ENCODE measurements at places on chromosomes 11 and 22. TPM values are rescaled to one million over a fixed set of nuclear protein-coding genes. Genes with fewer than 3 reads are reported as not detected.

The THRSP gene
- total RNA-seq, result not detected

DNA sequence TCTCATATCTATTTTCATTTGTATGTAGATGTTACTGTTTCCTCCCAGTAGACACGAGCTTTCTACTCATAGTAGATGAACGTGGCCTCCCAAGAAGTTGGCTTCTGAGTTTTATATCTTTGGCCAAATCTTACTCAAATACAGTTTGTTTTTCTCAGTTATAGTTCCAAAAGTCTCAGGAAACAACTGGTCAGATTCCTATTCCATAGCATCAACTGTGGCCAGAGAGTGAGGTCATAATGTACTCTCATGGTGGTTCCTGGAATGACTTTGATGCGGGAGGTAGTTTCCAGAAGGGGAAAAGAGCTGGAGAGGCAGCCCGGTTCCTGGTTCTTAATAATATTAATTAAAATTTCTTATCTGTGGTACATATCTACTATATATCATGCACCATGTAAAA, 77.3 kb downstream of the SLC17A6 start:
- no peaks in the 10 kb centered on the region for H3K4me1 ChIP-seq
- no peak for DNase-seq
- no peaks in the 10 kb centered on the region for H3K36me3 ChIP-seq
- H3K27me3 ChIP-seq, result no peaks in the 10 kb centered on the region
- H3K4me3 ChIP-seq, result no peak overlapping the region

DNA sequence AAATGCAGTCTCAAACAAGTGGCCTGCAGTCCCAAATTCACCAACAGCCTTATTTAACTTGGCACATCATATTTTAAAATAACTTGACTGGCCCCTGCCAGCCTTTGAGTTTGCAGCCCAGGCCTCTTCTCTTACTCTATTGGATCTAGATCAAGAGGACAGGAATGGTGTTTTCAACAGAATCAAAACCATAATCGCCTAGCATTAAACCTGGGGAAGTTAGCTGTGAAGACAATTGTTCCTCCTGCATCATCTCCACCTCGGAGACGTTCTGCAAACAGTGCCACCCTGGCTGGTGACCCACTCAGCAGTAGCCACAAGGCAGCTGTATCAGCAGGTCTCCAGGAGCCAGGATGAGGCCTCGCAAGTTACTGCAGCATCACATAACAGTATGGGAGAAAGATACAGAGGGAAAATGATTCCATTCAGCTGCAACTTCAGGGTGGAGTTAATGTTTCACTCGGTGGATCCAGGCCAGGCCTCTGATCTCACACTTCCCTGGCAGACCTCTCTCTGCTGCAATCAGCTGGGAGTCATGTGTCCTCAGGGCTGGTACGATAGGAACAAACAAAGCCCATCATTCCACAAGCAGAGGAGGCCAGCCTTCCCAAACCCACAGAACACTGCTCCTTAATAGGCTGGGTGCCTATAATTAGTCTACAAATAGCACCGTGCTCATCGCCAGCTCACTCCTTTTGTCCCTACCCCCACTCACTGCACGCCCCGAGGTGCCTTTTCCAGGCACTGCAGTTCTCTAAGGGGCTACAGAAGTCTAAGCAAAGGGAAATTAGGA, 18.6 kb upstream of the SCN2B start:
- H3K27ac ChIP-seq, result peak overlapping the region; percentile 63
- H3K4me3 ChIP-seq, result no peak overlapping the region
- peak; percentile 82 for DNase-seq
- no peaks in the 10 kb centered on the region for H3K36me3 ChIP-seq
- peaks cover 3% of the 10 kb centered on the region for H3K4me1 ChIP-seq

The TRMT112 gene
- 237 TPM for total RNA-seq

The APOBEC3H gene
- not detected for total RNA-seq

GRCh38 chr11:109222761-109223160, 199.2 kb upstream of the C11orf87 start:
- H3K27ac ChIP-seq, result no peak overlapping the region
- DNase-seq, result no peak
- no peaks in the 10 kb centered on the region for H3K36me3 ChIP-seq
- no peak overlapping the region for H3K4me3 ChIP-seq

DNA sequence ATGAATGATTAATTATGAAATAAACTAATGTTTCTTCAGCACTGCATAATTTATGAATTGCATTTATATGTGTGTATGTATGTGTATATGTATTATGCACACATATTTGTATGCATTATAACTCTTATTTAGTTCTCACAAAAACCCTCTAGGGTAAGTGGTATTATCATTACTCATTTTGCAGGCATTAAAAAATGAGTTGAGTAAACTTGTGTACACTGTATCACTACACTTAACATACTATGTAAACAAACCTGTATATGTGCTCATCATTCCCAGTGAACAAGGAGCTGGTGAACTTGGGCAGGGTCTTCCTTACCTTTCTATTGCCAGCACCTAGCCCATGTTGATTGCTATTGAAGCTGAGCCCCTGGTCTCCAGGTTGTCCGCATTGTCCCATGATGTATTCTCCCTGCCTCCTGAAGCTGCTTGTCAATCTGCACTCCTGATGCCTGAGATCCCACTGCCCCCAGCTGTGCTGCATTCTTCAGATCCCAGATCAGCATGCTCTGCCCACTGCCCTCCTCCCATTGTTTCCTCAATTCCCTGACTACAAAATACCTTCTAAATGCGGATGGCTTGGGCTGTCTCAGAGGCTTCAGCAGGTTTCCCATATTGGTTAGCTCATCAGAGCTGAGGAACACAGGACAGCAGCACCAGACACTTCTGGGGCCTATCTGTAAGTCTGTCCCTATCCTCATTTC, 267.9 kb upstream of the SESN3 start:
- peaks cover 7% of the 10 kb centered on the region for H3K4me1 ChIP-seq
- DNase-seq, result no peak
- H3K36me3 ChIP-seq, result no peaks in the 10 kb centered on the region
- H3K27me3 ChIP-seq, result no peaks in the 10 kb centered on the region
- no peak overlapping the region for H3K4me3 ChIP-seq

DNA sequence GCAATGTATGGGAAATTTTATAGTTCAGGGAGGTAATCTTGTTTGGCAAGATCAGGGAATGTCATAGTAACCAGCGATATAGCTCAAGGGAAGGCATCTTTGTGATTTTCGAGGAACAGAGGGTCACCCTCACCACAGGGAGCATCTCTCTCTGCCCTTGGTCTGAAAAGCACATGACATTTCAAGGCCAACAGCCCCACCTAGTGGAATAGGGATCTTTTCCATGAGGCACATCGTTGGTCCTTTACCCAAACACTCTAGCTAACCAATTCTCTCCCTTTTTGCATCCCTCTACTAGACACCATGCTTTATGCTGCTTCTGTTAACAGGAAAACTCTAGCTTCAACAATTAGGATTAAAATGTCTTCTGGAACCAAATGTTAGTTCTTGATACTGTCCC, 179.0 kb downstream of the GRM5 start:
- H3K36me3 ChIP-seq, result no peaks in the 10 kb centered on the region
- DNase-seq, result no peak
- H3K27me3 ChIP-seq, result no peaks in the 10 kb centered on the region

The TMEM132A gene
- total RNA-seq, result 14.9 TPM

DNA sequence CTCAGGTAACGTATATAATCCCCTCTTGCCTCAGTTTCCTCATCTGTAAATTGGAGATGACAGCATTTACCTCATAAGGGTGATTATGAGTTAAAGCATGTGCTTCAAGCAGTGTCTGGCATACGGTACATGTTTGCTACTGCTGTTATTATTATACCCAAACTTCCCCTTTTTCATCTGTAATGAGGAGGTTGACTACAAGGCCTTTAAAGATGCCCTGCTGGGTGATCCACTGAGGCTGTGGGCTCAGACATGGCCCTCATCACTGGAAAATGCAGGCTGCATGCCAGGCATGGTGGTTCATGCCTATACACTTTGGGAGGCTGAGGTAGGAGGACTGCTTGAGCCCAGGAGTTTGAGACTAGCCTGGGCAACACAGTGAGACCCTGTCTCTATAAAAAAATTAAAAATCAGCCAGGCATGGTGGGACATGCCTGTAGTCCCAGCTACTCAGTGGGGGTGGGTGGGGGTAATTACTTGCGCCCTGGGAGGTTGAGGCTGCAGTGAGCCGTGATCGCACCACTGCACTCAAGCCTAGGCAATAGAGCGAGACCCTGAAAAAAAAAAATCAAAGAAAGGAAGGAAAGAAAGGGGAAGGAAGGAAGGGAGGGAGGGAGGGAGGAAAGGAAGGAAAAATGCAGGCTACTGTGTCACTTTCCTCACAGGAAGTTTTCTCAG, 4.3 kb downstream of the PIK3IP1 start:
- peaks cover 5% of the 10 kb centered on the region for H3K4me1 ChIP-seq
- no peaks in the 10 kb centered on the region for H3K27me3 ChIP-seq
- no peak for DNase-seq
- H3K4me3 ChIP-seq, result no peak overlapping the region
- peak overlapping the region; percentile 92 for H3K27ac ChIP-seq

The OR51M1 gene
- not detected for total RNA-seq

GRCh38 chr22:49202226-49202625, 625.4 kb downstream of the BRD1 start:
- H3K36me3 ChIP-seq, result no peaks in the 10 kb centered on the region
- H3K4me1 ChIP-seq, result no peaks in the 10 kb centered on the region

The POU2AF3 gene
- 1.5 TPM for total RNA-seq

DNA sequence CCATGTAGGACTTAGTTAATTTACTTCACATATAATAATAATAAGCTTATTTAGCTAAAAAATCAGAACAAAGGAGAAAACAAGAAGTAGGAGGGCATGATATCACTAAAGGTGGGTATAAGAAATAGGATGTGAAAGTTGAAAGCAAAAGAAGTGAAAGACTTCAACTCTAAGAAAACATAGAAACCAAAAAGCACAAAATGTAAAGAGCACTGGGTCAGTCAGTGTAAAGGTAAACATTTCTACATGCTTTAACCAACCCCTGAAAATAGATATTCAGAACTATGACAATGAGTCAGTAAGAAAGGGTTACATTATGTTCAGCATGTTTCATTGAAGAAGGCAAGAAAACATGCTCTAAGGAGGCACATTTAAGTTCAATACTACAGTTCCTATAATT, 298.8 kb downstream of the SWAP70 start:
- no peak for DNase-seq
- no peaks in the 10 kb centered on the region for H3K27me3 ChIP-seq
- no peak overlapping the region for H3K4me3 ChIP-seq
- no peak overlapping the region for H3K27ac ChIP-seq

DNA sequence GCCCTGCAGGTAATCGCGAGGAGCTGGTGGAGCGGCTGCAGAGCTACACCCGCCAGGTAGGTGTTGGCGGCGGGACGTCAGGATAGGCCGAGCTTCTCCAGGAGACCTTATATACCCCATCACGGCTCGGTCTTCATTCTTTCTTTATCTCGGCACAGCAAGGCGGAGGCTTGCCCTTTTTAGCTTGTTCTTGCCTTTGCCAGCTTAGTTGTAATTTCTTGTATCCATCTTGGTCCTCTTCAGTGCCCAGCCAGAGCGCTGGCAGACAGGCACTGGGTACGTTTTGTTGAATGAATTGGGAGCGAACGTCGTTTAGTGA, 459 bp downstream of the SF3B2 start:
- H3K4me3 ChIP-seq, result peak overlapping the region; percentile 82
- no peaks in the 10 kb centered on the region for H3K36me3 ChIP-seq
- DNase-seq, result no peak
- peak overlapping the region; percentile 90 for H3K27ac ChIP-seq
- H3K4me1 ChIP-seq, result peaks cover 15% of the 10 kb centered on the region

- H3K36me3 ChIP-seq, result no peaks in the 10 kb centered on the region
- no peak overlapping the region for H3K27ac ChIP-seq
- no peaks in the 10 kb centered on the region for H3K27me3 ChIP-seq
- no peak for DNase-seq
These were observed 10.1 kb downstream of the SLC5A1 start for GRCh38 chr22:32052936-32053791.

DNA sequence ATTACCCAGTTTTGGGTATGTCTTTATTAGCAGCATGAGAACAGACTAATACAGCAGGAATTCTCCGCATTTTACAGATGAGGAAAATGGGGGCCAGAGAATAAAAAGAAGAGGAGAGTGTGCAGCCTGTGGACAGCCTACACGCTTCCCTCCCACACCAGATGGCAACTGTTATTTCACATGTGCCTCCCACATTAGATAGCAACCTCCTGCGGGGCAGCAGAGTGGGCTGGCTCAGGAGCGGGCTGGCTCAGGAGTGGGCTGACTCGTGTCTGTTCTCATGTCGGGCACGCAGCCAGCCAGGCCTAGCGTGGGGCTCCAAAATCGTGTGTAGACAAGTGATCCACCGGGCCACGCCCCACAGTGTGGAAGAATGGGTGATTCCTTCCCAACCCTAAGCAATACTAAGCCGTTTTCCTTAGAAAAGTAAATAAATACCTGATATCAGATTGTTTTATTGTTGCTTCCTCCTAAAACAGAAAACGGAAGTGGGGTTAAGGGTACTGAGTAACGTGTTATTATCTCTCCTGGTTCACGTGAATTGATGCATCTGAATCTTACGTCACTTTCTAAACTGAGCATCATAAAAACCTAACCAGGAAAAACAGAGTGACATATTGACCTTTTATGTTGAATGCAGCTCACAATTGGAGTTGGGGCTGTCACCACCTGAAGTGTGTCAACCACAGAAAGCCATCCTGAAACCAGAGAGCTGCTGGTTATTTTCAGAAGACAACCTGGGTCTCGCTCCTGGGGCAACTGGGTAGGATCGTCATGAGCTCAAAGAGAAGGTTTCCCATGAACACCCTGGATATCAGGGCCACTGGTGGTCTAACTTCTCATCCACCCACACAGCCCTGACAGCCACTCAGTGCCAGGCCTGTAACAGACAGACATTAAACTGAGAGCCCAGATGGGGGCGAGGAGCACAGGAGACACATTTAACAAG, 3.3 kb downstream of the TTLL1 start:
- DNase-seq, result no peak
- no peaks in the 10 kb centered on the region for H3K4me1 ChIP-seq
- no peaks in the 10 kb centered on the region for H3K36me3 ChIP-seq

GRCh38 chr11:71481101-71481960, 28.3 kb downstream of the NADSYN1 start:
- no peaks in the 10 kb centered on the region for H3K36me3 ChIP-seq
- H3K4me1 ChIP-seq, result no peaks in the 10 kb centered on the region
- no peak overlapping the region for H3K27ac ChIP-seq
- H3K27me3 ChIP-seq, result no peaks in the 10 kb centered on the region

GRCh38 chr22:37703906-37704305, 7.1 kb downstream of the TRIOBP start:
- no peaks in the 10 kb centered on the region for H3K4me1 ChIP-seq
- H3K4me3 ChIP-seq, result no peak overlapping the region
- H3K36me3 ChIP-seq, result no peaks in the 10 kb centered on the region
- DNase-seq, result no peak
- no peak overlapping the region for H3K27ac ChIP-seq
